Inflammatory macrophage treated with lipopolysaccharide for 1 hour (primary cell): ENCODE measurements at places on chromosomes 13 and 19.

- no peak for DNase-seq
Observed at GRCh38 chr13:60957816-60958215, 457.8 kb downstream of the PCDH20 start.

- DNase-seq = no peak
Observed at GRCh38 chr13:36713887-36714286, 40.1 kb downstream of the SERTM1 start.

GRCh38 chr13:62767473-62767872 is 1351.8 kb upstream of the PCDH20 start:
- DNase-seq = no peak

GRCh38 chr19:19217099-19217498 is 5.3 kb downstream of the NCAN start:
- DNase-seq = peak; percentile 46

- DNase-seq = no peak
Observed at GRCh38 chr19:3507371-3508120, 1.4 kb downstream of the FZR1 start.

DNA sequence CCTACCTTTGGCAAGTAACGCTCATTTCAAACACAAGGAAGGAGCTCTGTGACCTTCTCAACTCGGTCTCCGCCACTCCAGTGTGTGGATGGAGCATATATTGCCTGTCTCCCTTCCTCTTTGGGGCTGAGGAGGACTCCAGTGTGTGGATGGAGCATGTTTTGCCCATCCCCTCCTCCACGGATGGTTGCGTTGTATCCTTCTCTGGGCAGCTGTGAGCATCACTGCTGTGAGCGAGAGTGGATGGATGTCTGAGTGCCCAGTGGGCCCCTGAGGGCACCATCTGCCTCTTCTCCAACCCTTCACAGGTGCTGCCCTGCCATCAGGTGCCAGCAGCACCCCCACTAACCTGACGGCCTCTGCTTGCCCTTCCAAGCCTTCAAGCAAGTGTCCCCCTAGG is 186.2 kb downstream of the TEX29 start:
- DNase-seq = no peak

DNA sequence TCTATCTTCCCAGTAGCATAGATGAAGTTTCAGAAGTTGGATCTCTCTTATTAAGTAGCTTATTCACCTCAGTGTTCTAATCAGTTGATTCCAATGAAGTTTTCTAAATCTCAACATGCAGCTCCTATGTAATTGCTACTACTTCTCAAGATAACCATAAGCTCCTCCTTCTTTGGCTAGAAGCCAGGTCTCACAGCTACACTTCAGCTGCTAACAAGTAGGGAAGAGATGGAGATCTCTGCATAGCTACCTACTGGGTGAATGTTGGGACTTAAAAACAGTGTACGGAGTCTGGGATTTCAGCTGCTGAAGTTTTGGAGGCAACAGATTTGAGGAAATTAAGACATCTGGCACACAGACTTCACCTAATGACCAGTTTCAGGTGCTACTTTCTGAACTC is 661.0 kb downstream of the SLITRK1 start:
- no peak for DNase-seq

DNA sequence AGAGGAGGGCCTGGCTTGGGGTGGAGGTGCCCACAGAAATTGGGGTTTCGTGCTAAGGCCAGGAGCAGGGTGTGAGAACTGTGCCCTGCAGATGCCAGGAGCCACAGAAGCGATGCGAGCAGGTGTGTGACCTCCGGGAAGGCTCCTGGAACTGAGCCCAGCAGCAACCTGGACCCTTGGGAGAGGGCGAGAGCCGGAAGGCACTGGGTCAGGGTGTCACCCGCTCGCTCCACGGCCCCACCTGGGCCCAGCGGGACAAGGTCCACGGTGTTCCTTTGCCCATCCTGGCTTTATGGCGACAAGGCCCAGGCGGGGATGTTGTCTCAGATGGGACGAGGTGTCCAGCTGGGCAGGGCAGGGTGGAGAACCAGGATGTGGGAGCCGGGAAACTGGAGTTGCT is 4.2 kb downstream of the MISP start:
- no peak for DNase-seq

DNA sequence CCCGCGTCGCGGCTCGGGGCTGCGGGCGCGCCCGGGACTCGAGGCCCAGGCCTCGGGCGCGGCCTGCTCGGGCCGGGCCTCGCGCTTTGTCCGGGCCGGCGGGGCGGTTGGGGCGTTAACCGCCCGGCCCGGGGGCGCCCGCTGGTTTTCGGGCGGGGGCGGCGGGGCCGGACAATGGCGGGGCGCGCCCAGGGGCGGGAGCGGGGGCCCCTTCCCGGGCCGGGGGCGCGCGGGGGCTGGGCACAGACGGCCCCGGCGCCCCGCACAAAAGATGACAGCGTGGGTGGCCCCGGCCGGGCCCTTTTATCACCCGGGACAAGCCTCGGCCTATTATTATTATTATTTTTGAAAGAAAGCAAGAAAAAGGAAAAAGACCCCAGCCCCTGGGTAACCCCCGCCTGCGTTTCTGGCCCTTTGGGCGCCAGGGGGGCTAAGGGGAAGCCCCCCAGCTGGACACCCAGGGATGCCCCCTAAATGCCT is 419 bp downstream of the KDM4B start:
- no peak for DNase-seq

GRCh38 chr19:44712864-44713515 is 14.0 kb downstream of the CEACAM16 start:
- no peak for DNase-seq

- DNase-seq = peak; percentile 52
Observed at GRCh38 chr13:44140888-44141724, 232.5 kb upstream of the SERP2 start.

- no peak for DNase-seq
Observed at GRCh38 chr13:37360556-37360955, 238.0 kb downstream of the POSTN start.

- peak; percentile 23 for DNase-seq
Observed at GRCh38 chr19:19997656-19998268, 41.5 kb downstream of the ZNF682 start.

GRCh38 chr19:19420570-19421298 is 15.3 kb downstream of the GATAD2A start:
- peak; percentile 30 for DNase-seq

DNA sequence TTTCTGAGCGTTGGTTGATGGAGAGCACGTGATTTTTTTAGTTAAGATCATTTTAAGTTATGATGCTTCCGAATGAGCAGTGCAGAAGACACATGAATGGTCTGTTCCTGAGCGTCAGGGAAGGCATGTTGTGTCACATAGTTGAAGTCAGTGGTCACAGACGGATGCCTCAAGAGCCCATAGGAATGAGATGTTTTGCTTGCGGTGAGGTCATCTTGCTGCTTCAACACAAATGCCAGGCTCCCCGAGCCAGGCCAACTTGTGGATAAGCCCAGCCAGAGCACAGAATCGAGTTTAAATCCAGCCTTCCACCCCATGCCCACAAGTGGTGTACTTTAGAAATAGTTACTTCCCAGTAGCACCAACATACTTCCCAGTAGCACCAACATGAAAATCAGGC is 5.4 kb downstream of the UPF3A start:
- DNase-seq = no peak

GRCh38 chr13:27043013-27043412 is 128.6 kb downstream of the USP12 start:
- peak; percentile 30 for DNase-seq

DNA sequence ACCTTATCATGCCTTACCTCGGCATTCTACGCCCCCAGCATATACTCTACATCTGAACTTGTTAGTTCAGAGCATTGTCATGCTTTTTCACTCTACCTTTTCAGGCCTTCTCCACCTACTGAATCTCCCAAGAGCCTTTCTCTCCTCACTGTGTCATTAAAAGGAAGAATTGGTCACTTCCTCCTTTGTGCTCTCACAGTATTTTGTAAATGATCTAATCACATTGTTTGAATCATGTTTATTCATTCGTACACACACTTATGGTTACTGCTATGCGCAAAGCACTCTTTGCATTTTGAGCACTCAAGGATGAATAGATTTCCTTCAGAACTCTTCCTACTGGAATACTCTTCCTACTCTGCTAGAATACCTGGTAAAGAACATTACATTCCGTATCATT is 15.8 kb upstream of the ELF1 start:
- peak; percentile 64 for DNase-seq

DNA sequence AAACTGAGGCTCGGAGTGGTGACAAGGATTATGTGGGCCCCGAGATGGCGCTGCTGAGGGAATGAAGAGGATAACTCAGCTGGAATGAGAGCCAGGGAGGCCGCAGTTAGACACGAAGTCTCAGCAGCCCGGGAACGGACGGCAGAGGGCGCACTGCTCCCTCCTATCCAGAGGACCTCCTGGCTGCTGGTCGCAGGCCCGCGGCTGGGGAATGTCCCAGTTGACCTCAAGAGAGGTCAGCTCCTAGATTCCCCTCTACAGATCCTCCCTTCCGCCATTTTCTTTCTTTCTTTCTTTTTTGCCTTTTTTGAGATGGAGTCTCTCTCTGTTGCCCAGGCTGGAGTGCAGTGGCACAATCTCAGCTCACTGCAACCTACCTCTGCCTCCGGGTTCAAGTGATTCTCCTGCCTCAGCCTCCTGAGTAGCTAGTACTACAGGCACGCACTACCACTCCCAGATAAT is 24.1 kb upstream of the ASPDH start:
- peak; percentile 54 for DNase-seq

DNA sequence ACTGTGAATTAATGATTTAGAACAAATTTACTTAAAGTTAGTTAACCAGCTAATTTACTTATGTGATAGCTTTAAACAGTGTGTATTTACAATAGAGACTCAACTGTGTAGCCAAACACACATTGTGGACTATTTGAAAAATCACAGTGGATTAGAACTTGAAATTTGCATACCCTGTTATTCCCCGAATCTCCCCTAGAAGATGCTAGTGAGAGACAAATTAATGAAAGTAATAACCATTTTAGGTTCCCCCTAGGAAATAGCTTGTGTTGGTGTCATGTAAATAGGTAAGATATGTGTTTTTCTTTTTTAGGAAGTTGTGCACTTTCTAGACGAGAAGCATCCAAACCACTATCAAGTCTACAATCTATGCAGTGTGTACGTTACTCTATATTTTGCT is 98.5 kb downstream of the C1QTNF9 start:
- DNase-seq = no peak

DNA sequence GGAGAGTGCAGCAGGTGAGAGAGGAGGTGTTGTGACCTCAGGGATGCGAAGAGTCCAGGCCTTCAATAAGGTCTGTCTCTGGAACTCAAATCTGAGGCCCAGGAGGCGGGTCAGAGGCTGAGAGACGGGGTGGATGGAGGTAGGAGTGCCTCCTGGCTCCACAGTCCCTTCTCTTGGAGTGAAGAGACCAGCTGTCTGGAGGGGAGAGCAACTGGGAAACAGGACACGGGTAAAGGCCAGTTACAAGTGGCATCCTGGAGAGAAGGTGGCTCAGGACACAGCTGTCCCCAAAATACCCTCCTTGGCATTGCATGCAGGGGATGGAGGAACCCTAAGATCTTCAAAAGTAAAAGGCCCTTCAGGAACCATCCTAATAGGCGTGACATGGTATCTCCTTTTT is 19.2 kb downstream of the PDE4A start:
- no peak for DNase-seq

GRCh38 chr19:51025401-51025800 is 1.0 kb downstream of the KLK11 start:
- DNase-seq = no peak

DNA sequence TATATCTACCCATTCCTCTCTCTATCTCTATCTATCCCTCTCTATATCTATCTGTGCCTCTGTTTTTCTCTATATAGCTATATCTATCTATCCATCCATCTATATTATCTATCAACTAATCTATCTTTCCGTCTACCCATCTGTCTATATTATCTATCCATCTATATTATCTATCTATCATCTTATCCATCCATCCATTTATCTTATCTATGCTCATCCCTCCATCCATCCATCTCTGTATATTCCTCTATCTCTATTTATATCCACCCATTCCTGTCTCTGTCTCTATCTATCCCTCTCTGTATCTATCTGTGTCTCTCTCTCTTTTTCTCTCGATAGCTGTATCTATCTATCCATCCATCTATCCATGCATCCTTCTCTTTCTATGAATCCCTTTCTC is 14.2 kb downstream of the PTGER1 start:
- DNase-seq = no peak

DNA sequence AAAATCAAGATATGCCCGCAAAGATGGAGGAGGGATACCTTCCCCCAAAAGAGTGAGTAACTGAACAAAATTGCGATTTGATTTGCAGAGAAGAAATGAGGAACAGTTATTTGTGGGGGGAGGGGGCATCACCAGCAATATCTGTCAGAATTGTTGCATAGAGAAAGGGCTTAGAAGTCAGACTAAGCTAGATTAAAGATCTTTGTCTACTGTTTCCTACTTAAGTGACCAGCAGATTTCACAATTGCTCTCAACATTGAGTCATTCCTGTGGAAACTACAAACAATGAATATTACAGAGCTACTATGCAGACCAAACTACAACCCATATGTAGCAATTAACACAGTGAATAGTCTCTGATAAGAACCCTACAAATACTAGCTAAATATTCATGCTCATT is 27.4 kb downstream of the FPR3 start:
- DNase-seq = peak; percentile 96

DNA sequence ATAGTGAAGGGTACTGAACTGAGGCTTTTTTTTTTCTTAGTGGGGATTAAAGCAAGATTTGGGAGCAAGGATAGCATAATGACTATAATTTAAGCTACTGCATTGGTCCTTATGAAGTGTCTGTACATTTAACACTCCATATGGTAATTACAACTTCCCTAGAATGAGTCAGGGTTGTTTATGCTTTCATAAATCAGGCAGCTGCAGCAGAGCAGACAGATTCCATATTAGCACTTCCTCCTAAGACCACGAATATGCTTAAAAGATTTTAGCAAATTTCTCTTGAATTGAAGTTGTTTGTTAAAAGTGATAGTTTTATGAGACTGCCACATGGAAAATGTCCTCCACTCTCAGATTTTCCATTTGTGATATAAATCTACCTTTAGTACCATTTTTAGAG is 401.1 kb upstream of the SPRY2 start:
- DNase-seq = no peak

- DNase-seq = no peak
Observed at GRCh38 chr13:82480415-82480814, 1401.9 kb downstream of the SLITRK1 start.

- DNase-seq = no peak
Observed at GRCh38 chr13:40185414-40185813, 481.0 kb downstream of the FOXO1 start.

DNA sequence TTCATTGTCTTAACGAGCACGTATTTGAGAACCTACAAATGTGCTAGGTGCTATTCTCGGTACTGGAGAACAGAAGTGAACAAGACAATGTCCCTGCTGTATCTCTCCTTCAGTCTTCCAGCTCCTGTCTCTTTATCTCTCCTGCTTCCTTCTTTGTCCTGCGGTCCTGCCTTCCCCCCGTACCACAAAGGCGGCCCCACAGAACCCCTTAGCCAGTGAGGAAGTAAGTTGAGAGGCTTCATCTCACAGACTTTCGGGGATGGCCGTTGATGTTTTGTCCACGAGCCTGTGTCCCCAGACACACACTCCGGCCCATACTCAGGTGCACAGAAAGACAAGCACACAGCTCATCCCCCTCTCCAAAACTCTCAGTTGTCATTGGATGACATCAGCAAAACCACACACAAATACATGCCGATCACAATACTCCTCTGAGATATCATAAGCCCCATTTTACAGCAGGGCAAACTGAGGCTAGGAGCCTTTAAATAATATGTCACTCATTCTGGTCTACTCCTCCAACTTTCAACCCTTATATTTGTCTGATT is 507 bp upstream of the SWSAP1 start:
- no peak for DNase-seq

- peak; percentile 53 for DNase-seq
Observed at GRCh38 chr19:11576227-11576626, 1.2 kb downstream of the ACP5 start.

GRCh38 chr13:33194820-33195692 is 90.5 kb downstream of the STARD13 start:
- no peak for DNase-seq
